ENCODE measurements at places on chromosomes 1 and 21. TPM values are rescaled to one million over a fixed set of nuclear protein-coding genes. Genes with fewer than 3 reads are reported as not detected.

GRCh38 chr1:243501002-243501401, 245.2 kb downstream of the SDCCAG8 start:
- peaks cover 6% of the 10 kb centered on the region for H3K36me3 ChIP-seq
- peaks cover 13% of the 10 kb centered on the region for H3K4me1 ChIP-seq
- peak overlapping the region; percentile 70 for H3K27ac ChIP-seq
- no peak overlapping the region for H3K4me3 ChIP-seq

DNA sequence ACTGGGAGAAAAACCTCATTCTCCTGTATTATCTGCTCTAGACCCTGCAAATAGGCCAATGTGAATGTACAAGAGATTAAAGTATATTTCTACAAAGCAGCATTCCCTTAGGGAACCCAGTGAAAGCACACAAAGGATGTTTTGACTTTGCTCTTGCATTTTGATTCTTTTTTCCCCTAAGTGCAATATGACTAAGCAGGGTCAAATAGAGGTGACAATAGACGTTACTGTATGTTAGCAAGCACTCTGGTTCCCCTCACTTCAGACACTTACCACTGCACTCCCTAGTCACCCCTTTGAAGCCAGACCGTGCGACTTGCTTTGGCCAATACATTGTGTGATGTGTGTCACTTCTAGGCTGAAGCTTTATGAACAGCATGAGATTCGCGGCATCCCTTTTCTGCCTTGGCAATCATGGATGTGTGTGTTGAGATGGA, 209.7 kb downstream of the RHOU start:
- H3K4me3 ChIP-seq: no peak overlapping the region
- H3K4me1 ChIP-seq: no peaks in the 10 kb centered on the region
- peaks cover 4% of the 10 kb centered on the region for H3K27me3 ChIP-seq
- DNase-seq: peak; percentile 23
- H3K36me3 ChIP-seq: no peaks in the 10 kb centered on the region
- H3K27ac ChIP-seq: no peak overlapping the region

GRCh38 chr1:12245733-12246132, 15.9 kb downstream of the VPS13D start:
- H3K4me3 ChIP-seq: no peak overlapping the region
- peaks cover 44% of the 10 kb centered on the region for H3K36me3 ChIP-seq
- H3K4me1 ChIP-seq: no peaks in the 10 kb centered on the region
- no peaks in the 10 kb centered on the region for H3K27me3 ChIP-seq
- no peak overlapping the region for H3K27ac ChIP-seq

DNA sequence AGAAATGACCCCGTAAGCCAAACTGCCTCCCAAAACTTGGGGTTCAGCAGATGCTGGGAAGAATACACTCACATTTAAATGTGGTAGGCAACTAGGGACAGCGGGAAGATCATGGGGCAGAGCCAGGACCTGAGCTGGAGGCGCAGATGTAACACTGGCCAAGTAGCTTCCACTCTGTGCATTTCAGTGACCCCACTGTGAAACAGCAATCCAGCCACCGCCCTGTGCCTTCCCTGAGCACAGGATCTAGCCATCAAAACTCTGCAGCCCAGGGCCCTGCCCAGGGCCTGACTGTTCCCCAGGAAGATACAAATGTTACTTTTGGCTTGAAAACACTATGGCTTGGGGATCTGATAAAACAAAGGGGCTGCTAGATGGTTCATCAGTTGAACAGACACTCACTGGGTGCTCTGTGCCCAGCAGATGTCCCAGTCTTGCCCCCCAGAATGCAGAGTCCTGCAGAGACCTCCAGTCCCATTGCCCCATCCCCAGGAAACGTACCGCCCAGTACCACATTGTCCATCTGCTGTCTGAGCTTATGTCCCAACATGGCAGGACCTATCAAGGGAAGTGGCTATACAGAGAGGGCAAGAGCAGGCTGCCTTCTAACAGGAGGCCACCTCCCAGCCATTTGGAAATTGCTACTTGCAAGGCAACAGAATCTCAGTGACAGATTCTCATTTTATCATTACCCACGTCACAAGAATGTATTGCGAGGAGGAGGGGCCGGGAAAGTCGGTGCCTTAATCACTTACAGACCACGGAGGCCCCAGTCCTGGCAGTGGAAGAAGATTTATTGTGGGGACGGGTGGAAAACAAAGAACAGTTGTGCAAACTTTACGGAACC, 124.0 kb downstream of the DMRTB1 start:
- H3K4me3 ChIP-seq: no peak overlapping the region
- H3K36me3 ChIP-seq: no peaks in the 10 kb centered on the region
- H3K4me1 ChIP-seq: no peaks in the 10 kb centered on the region

DNA sequence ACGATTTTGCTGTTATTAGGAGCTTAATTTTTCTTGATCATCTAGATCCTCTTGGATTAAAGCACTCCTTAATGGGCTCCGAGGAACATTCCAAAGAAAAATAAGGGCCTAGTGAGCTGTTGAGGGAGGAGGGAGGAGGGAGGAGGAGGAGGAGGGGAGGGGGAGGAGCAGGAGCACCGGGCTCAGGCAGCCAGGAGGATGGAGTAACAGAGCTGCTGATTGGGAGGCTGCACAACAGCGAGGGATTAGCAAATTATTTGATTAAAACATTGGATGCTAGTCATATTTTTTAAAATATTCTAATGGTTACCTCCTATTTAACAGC, 302.1 kb upstream of the RRP15 start:
- H3K4me3 ChIP-seq: no peak overlapping the region
- no peak for DNase-seq
- H3K4me1 ChIP-seq: no peaks in the 10 kb centered on the region
- no peaks in the 10 kb centered on the region for H3K36me3 ChIP-seq
- H3K27ac ChIP-seq: no peak overlapping the region

DNA sequence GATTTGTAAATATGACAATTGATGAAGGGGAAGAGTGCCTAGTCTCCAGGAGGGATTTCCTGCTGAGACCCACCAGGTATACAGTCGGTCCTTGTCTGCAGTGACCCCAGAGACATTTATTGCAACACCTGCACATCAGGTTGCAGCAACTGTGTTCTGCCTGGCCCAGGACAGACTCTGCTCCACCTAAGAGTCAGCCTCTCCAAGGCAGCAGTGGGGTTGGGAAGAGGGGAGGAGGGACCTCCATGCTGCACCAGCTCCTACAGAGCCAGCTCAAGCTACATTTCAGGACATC, 120.4 kb upstream of the IRF2BP2 start:
- H3K4me3 ChIP-seq: no peak overlapping the region
- H3K4me1 ChIP-seq: peaks cover 53% of the 10 kb centered on the region
- no peaks in the 10 kb centered on the region for H3K36me3 ChIP-seq
- DNase-seq: no peak
- no peaks in the 10 kb centered on the region for H3K27me3 ChIP-seq
- peak overlapping the region; percentile 91 for H3K27ac ChIP-seq

DNA sequence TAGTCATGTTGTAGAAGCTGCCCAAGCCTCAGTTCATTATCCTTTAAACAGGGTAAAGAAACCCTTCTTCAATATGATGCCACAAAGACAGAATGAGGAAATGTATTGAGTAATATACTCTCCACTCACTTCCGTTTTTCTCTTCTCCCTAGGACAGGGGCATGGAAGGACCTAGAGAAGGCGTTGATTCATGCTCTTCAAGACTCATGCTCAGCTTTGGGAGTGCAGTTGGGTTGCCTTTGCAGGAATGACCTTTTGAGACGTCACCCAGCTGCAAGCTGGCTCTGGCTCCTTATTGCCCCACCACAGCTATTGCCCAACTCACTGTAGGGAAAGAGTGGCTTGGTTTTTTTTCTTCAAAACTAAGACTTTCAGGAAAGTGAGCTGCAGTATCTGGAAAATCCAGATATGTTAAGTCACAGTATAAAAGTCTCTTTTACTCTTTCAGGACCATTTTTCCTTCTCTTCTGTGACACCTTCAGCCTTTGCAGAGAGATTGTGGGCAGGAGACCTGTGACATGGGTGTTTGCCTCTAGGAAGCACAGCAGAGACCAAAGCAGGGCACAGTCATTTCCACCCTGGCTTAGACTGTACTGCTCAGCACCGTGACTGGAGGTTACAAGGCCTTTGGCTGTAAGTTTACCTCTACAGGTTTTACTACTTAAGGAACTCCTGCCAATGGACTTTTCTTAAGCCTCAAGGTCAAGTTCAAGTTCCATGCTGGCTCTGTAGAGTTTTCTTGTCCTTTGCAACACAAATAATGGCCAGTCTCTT, 39.5 kb downstream of the XCL2 start:
- H3K27me3 ChIP-seq: no peaks in the 10 kb centered on the region
- DNase-seq: peak; percentile 12
- H3K36me3 ChIP-seq: no peaks in the 10 kb centered on the region
- peaks cover 6% of the 10 kb centered on the region for H3K4me1 ChIP-seq

GRCh38 chr1:230708631-230709580, 5.0 kb downstream of the AGT start:
- H3K36me3 ChIP-seq: no peaks in the 10 kb centered on the region
- H3K4me1 ChIP-seq: peaks cover 5% of the 10 kb centered on the region
- no peak for DNase-seq
- H3K27ac ChIP-seq: no peak overlapping the region
- no peaks in the 10 kb centered on the region for H3K27me3 ChIP-seq

Gene LCE2A
- not detected for total RNA-seq

Gene KIAA1614
- total RNA-seq: 0.96 TPM

Gene ERICH3
- total RNA-seq: not detected

Gene GJC2
- 1.4 TPM for total RNA-seq

Gene LRRC3
- 5.6 TPM for total RNA-seq
